Neural crest cell (in vitro differentiated cells): ENCODE measurements at places on chromosomes 16 and 17.

GRCh38 chr17:64449545-64449944 is 630 bp downstream of the MILR1 start:
- no peak for DNase-seq

DNA sequence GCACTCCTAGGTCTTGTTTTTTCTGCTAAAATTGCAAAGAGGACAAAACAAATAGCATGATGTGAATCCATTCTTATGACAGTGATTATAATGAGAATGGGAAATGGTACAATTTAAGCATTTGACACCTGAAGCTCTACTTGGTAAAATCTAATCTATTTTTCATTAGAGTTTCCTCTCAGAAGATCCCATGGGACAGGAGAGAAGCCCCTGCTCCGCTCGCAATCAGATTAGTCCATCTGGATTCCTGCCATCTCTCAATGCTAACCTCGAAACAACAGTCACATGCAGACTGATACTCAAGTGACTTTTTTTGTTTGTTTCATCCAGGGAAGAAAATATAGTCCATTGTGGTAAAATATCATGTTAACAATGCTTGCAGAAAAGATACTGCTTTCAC is 107.4 kb upstream of the TOM1L1 start:
- no peak for DNase-seq

- DNase-seq = no peak
Measured at GRCh38 chr17:81558115-81558468, 5.9 kb upstream of the FAAP100 start.

- no peak for DNase-seq
Measured at GRCh38 chr17:18381158-18381952, 3.8 kb downstream of the EVPLL start.

- no peak for DNase-seq
Measured at GRCh38 chr17:81082177-81083073, 47.5 kb downstream of the BAIAP2 start.

- no peak for DNase-seq
Measured at GRCh38 chr17:57424273-57424672, 167.9 kb downstream of the MSI2 start.

- no peak for DNase-seq
Measured at GRCh38 chr16:53530741-53531140, 27.7 kb upstream of the AKTIP start.

DNA sequence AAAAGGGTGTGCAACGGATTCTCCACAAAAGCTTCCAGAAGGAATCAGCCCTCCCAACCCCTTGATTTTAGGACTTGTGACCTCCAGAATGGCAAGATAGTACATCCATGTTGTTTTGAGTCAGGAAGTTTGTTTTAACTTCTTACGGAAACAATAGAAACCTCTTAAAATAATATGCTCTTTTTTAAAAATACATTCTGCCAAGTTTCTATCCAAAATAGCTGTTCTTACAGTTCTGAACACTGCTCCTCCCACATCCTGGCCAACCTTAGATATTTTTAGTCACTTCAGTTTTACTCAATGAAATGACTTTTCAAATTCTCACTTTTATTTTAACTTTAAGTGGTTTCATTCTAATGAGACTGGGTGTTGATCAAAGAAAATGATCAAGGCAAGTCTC is 156.4 kb downstream of the ZNF18 start:
- no peak for DNase-seq

DNA sequence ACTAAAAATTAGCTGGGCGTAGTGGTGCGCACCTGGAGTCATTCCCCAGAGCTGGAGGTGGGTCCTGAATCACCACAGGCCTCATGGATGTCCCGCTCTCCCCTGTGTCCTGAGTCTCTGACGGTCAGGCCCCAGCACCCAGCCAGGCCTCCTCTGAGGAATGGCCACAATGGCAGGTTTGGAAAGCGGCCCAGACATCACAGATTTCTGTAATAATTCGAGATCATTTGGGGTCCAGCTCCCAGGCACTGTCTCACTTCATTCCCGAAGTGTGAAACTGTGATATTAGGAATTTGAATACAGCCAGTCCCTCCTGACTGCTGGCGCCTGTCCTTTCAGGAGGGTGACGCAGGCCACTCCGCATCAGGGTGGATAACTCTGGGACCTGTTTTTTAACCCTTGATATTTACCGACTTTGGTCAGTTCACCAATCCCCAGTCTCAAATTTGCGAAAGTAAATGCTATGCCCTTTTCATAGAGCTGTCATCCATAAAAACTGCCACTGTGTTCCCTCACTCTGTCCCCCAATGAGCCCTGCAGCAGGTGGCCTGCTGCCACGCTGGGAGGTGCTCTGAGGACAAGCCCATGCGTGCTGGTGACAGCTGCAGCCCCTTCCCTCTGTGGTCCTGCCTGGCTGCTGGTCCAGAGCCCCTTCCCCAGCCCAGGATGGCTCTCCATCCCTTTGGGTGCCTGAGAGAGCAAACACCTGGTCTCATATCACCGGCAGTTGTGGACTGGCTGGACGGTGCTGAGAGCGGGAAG is 28.3 kb upstream of the RPTOR start:
- no peak for DNase-seq

DNA sequence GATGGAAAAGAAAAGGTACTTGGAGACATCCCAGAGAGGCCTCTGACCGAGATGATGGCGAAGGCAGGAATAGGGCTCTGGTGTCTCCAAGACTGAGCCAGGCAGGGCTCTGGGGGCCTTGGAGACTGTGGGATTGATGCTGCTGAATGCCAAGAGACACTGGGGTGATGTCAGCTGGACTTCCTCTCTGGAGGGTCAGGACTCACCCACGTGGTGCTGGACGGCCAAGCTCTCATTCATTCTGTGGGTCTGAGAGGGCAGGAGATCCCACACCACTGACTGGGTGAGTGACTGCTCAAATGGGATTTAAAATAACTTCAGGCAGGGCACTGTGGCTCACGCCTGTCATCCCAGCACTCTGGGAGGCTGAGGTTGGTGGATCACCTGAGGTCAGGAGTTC is 64.8 kb downstream of the NT5M start:
- DNase-seq = no peak

DNA sequence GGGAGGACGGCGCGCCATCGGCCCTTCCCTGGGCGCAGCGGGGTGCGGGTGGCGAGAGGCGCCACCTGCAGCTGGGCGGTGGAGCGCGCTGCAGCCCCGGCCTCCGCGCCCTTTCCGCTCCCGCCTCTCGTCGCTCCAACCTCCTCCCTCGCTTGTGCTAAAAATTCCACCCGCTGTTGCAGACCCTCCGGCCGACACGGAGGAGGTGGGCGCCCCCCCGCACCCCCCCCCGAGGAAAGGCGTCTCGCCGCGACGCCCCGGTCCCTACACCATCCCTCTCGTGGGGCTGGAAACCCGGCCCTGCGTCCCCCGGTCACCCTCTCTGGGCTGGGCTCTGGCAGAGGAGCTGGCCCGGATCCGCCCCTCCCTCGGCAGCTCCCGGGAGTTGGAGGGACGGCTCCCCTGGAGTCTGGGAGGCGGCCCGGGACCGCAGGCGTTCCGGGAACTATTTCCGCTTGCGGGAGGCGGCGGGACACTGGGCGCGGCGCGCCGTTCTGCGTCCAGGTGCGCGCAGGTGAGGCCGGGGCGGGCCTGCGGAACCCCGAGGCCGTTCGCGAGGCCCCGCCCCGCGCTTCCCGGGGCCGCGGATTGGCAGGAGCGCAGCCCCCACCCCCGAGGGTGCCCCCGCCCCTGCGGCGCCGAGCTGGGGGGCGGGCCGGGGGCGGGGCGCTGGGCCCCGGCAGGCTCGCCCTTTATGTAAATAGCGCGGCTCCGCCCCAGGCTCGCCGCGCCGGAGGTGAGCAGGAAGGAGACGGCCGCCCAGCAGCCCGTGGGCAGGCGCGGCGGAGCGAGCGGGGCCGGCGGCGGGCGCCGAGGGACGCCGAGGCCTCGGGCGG is at the start of gene LLGL2:
TSS of gene LLGL2 (plus strand) at position 728 of the 836 bp plus-strand sequence. CDS start 17,730 bp downstream, outside the sequence.
- DNase-seq = peak; percentile 48
